ENCODE measurements at places on chromosomes 1 and 21.

DNA sequence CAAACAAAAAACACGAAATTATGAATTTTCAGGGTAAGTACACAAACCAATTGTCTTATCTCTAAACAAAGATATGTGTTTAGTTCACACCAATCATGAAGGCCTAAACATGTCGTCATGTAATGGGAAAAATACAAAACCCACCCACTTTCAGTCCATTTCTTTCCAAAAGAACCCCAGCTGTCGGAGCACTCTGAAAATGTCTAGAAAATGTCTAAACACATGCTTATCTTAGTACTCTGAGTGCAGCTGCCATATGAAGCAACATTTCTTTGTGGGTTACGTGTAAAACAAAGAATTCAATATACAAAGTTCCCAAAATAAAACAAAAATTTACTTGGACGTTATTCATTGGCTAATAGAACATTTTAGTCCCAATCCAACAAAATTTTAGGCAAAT, 22.7 kb downstream of the SERBP1 start:
- DNase-seq = no peak

- DNase-seq = no peak
Measured at GRCh38 chr1:200311256-200311655, 98.6 kb downstream of the ZNF281 start.

DNA sequence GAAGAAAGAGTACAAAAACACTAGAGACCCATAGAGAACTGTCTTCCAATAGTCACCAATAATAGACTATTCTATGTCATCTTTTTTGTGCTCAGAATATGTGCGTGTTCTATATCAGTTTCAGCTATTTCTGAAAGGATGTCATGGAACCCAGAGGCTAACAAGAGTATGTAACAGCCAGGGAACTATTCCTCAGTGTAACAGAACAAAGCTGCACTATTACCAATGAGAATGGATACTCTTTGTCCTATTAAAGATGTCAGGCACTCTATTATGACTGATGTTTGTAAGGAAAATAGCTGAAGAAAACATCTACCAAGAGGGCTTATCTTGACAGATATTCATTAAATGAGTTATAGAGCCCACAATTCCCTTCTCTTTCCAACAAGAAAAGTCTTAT, 8.6 kb upstream of the LRRC8C start:
- no peak for DNase-seq

- no peak for DNase-seq
Measured at GRCh38 chr1:184020328-184020727, 17.2 kb downstream of the COLGALT2 start.

Data from epithelial cell of proximal tubule (primary cell).